ENCODE measurements at places on chromosomes 6 and 20.

GRCh38 chr6:39852324-39852723 lies 60.1 kb downstream of the DAAM2 start:
- no peak for DNase-seq

- DNase-seq: no peak
Measured at GRCh38 chr6:31063906-31064435, 48.4 kb downstream of the C6orf15 start.

DNA sequence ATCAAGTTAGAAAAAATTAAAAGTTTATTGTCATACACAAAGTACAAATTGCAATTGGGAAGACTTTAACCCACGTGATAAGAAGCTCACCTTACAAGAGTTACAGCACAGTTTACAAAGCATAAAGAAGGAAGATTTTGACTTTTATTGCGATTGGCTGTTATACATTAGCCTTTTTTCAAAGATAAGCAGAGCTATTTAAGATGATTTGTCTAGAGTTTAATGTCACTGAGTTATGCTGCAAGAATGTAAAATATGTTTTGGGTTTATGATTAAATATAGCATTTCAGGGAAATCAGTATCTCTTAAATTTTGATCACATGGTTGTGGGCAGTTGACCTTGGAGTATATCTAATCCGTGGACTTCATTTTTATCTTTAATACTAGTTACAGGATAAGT lies 664.2 kb upstream of the PTCHD4 start:
- DNase-seq: no peak

GRCh38 chr6:170116636-170117035 lies 174.2 kb downstream of the DLL1 start:
- no peak for DNase-seq

- no peak for DNase-seq
Measured at GRCh38 chr6:27546522-27546921, 73.6 kb upstream of the ZNF184 start.

DNA sequence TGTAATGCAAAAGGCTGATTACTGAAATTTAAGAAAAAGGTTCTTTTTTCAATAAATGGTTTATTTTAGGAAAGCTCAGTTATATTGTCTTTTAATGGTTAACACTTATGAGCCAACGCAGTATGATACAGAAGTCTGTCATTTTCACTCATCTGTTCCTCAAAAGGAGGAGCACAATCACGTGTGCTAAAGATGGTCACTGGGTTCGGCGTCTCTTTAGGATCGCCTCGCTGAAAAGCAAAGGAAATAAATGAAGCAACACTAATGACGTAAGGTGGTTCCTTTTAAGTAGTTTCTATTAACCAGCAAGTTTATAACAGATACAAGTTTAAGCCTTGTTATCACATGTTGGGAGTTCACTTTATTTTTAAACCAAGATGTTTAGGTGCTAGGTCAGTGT lies 125.7 kb downstream of the MAP3K4 start:
- DNase-seq: no peak

GRCh38 chr20:8331740-8332412 lies 199.8 kb downstream of the PLCB1 start:
- DNase-seq: no peak

DNA sequence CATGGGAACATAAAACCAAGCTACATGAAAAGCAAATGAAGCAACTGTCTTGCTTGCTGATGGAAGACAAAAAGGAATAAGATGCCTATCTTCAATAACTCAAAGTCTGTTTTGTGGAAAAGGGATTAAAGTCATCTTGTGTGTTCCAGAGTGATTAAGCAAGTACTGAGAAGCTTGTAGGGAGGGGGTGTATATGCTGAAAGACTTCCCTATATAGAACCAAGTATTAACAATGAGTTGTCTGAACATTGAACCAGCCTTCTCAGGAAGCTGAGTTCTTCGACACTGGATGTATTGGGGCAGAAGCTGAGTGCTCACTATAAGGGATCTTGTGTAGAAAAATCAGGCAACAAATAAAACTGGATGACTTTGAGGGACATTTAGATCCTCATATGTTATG lies 451.8 kb downstream of the CD83 start:
- DNase-seq: no peak

DNA sequence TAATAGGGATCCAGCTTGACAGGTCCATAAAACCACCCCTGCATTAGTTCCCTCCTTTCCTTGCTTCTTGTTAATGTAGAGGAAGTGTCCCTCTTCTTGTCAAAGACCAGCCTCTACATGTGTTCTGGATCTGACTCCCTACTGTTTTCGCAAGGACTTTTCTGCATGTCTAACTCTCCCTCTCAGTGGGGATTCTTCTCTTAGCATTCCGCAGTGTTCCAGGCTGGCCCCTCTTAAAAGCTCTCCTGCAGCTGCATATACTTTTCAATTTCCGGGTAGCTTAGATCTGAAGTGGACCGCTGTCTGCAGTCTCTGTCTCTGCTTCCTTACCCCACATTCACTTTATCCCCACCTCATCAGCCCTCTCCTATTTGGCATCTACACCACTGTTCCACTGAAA lies 96.1 kb upstream of the MAN1A1 start:
- DNase-seq: peak; percentile 28

- no peak for DNase-seq
Measured at GRCh38 chr6:299104-299980, 7.1 kb downstream of the DUSP22 start.

DNA sequence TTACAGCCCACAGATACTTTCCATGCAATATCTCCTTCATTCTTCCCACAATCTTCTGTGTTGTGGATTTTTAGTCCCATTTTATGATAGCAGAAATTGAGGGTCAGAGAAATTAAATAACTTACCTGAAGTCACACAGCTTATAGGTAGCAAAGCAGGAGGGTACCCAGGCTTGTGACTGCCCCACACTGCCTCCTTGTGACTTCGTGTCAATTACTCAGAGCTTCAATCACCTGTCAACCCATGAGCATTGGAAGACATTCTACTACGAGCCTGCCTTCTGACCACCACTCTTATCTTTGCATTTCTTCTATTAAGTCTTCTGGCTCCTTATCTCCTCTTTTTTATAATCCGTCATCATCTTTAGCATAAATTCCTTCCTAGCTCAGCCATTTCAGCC lies 71.6 kb upstream of the NRSN1 start:
- no peak for DNase-seq

DNA sequence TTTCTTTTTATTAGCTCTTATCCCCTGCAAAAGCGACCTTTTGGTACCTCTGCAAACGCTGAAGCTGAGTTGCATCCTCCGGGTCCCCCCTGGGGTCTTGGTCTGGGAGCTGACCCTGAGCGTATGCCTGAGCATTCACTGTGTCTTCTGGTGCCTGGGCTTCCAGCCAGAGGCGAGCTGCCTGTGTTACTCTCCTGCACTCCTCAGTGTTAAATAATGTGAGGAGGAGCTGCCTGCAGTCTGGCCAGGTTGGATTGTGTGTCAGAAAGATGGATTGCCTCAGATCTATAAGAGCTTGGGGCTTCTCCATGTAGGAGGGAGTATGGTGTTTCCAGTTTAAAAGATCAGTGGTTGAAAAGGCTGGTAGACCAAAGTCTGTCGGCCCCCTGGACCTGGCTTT lies 8.7 kb upstream of the GMPR start:
- DNase-seq: no peak

GRCh38 chr6:13985663-13986325 lies 61.0 kb downstream of the RNF182 start:
- DNase-seq: no peak

DNA sequence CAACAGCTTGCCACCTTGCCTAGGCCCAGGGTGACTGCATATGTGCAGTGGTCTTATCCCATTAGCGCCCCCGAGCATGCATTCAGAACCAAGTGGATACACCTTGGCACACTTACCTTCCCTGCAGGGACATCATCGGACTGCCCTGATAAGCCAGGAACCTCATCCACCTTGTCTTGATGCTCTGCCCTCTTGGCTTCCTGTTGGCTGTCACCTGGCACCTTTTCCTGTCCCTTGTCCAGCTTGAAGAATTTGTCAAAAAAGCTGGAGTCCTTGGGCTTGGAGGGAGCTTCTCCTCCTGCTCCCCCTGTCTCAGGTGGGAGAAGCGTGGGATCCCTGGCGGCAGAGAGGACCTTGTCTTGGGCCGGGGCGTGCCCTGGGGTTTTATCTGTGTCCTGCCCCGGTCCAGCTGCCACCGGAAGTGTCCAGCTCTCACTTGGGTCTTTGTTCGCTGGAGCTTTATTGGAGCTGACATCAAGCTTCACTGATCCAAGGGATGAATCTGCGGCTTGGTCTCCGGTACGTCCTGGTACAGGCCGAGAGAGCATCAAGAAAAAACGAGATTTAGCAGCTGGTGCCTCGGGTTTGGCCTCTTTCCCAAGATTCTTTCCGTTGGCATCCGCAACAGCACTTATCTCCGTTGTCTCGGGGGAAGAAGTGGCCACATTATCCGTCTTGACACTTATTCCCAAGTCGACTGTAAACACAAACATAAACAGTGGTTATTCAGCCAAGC lies 42.0 kb downstream of the BCAS1 start:
- no peak for DNase-seq

- no peak for DNase-seq
Measured at GRCh38 chr6:95802978-95803377, 212.8 kb upstream of the FUT9 start.

DNA sequence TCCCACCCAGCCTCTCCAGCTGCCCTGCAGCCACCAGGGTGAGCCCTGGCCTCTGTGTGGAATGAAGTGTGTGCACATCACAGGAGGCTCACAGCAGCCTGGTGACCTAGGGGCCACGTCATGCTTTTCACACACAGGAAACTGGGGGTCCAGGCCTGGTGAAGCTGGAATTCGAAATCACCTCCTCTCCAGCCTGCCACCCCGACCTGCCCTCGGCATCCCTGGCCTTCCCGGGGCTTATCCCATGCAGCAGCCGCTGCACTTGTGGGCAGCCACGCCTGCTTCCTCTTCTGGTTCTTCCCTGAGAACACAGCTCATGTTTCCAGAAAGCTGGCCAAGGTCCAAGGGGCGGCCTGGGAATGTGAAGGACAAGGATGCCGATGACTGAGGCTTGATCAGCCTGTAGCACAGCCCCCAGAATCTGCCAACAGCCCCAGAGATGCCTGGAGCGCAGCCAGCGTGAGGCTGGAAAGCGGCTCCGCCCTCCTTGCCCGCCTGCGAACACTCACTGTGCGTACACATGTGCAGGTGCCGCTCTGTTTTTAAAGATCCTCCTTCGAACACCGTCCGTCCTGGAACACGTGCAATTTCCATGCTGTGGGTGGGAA lies 4.2 kb upstream of the NTSR1 start:
- DNase-seq: peak; percentile 60

DNA sequence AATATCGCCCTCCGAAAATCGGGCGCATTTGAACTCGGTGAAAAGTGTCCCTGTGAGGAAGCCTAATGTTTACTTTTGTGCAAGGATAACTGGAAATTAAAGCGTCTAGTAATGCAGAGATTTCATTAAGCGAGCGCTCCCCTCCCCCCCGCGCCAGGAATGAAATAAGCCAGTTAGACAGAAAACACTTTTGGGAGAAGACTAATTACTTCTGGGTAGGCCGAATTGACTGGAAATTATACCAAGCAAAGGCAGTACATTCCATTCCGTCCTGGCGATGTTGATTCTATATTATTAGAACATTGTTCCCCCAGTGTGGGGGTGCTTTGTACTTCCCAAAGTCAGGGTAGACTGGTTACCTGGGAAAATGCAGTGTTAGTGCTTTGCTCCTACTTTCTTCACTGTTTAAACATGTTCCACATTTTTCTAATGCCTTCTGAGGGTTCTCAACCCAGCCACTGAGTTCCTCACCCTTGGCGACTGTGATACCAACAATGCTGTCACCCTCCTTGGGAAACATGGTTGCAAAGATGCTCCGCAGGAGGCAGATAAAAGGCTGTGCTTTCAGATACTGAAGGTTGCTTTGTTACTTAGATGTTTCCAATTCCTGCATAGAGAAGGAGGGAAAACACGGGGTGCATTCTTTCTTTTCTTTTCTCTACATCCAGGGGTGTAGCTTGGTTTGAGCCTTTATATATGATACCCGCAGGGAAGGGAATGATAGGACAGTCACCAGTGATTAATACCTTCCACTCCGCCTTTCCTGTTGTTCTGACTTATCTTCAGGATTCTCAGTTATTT lies 2.6 kb downstream of the GJA1 start:
- DNase-seq: no peak

Measured in NCI-H510A (cell line).